ACHN (cell line): ENCODE measurements at places on chromosomes 1 and 21.

GRCh38 chr1:16091296-16091695 lies 17.8 kb upstream of the FAM131C start:
- no peak for DNase-seq

GRCh38 chr1:16198444-16199156 lies 13.9 kb downstream of the ARHGEF19 start:
- no peak for DNase-seq

DNA sequence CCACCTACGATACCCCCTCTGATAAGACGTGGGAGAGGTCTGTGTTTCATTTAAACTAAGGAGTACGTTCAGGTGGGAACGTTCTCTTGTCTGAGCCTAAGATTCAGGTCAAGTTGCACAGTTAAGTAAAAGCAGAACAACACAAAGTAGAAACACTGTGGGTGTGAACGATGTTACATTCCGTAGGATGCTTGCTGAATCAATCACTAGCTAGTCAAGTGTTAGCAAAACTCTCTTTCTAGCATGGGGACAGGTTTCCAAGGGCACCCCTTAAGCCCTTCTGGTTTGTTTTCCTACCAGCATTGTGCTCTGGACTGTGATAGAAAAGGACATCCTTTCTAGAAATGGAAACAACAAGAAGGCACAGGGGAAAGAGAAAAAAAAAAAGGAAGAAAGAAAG lies 13.3 kb downstream of the C1orf162 start:
- DNase-seq = no peak

- DNase-seq = no peak
These were observed 138.5 kb upstream of the SGIP1 start for GRCh38 chr1:66395202-66396061.

- no peak for DNase-seq
These were observed 6.3 kb upstream of the POU3F1 start for GRCh38 chr1:38052750-38053415.
